ENCODE measurements at places on chromosomes 3 and 15.

DNA sequence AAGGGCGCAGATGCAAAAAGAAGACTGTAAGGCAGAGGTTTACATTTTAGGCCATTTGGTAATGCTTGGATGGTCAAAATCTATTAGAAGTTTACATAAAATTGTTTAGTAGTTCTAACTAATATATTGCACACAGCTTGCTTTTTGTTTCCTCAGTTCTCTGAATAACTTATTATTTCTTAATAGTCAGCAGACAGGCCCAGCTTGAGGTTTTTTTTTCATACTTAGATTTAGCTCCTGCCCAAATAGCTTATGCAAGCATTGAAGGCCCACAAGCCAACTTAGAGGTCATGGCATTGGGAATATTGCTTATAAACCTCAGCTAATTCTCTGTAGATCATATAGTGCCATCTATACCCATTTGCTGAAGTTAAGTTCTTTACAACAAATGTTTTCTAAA lies 172.5 kb downstream of the RAP2B start:
- no peak for DNase-seq

- no peak for DNase-seq
Observed at GRCh38 chr3:33424606-33425452, 15.4 kb downstream of the UBP1 start.

DNA sequence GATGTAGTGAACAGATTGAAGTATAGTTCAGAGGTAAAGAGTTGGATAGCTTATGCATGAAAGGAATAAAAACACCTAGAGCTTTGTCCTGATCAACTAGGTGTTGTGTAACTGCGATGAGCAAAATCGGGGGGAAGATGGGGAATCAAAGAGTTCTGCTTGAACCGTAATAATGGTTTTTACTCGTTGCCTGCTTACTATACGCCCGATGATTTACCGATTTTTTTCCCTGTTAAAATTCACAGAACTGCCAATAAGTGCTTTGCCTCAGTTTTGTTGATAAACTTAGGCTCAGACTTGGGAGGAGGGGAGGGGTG lies 783 bp upstream of the DNAJB11 start:
- DNase-seq = no peak

DNA sequence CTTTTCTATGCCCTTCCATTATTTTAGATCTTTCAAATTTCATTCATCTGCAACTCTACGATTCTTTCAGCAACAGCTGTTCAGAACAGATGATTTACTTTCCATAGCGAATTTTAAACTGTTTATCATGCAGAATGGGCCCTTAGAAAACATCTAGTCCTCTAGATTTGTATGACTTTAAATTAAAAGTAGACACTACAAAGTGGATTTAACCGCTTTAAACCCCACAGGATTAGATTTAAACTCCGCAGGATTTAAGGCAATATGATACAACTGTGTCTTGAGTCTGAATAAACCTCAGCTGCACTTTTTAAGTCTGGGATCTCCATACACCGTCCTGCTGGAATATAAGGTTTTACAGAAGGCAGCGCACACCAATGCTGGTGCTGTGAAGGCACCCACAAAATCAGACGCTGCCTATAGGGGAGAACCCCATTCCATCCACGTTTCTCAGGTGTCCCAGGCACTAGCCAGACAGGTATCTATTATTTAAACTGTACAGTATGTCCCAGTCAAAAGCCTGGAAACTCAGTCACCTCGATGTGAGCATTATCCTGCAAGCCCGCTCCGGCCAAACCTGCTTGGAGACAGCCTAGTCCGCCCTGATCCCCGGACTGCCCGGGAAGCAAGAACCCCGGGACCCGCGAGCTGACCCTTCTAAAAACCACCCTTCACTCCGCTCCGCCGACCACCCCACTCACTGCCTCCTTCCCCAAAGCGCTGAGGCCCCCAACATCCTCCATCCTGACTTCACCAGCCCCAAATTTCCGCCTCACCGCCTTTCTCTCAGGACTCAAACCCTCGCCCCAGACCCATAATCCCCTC lies 768 bp downstream of the ANO10 start:
- DNase-seq = peak; percentile 3

DNA sequence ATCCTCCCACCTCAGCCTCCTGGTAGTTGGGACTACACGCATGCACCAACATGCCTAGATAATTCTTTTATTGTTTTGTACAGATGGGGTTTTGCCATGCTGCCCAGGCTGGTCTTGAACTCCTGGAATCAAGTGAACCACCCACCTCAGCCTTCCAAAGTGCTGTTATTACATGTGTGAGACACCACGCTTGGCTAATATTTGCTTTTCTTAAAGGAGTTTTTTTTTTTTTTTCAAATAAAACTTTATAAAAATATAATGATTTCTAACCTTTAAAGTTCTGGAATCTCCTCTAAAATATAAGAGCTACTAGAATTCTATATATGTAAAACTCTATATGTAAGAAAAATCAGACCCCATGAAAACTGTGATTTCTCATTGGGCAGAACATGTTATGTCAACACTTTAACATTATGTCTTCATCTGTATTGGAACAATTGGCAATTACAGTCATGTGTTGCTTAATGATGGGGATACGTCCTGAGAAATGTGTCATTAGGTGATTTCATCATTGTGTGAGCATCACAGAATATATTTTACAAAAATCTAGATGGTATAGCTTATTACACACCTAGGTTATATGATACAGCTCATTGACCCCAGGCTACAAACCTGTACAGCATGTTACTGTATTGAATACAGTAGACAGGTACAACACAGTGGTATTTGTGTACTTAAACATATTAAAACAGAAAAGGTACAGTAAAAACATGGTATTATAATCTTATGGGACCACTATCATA lies 377.0 kb downstream of the PLCL2 start:
- DNase-seq = no peak

DNA sequence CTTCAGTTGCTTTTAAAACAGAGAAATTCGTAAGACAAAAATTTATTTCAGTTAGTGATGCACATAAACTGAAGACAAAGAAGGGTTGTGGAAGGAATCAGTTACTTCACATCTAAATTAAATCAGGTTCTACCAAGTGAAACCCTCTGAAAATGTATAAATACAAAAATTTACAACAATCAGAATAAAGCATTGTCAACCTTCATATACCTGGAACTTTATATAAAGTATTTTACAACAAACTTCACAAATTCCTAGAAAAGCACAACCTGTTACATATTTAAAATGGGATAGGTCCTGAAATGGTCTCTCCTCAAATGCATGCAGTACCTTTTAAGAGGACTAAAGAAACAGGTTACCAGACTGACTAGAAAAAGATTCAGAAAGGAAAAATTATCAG lies 26.9 kb downstream of the ATOSA start:
- DNase-seq = no peak

DNA sequence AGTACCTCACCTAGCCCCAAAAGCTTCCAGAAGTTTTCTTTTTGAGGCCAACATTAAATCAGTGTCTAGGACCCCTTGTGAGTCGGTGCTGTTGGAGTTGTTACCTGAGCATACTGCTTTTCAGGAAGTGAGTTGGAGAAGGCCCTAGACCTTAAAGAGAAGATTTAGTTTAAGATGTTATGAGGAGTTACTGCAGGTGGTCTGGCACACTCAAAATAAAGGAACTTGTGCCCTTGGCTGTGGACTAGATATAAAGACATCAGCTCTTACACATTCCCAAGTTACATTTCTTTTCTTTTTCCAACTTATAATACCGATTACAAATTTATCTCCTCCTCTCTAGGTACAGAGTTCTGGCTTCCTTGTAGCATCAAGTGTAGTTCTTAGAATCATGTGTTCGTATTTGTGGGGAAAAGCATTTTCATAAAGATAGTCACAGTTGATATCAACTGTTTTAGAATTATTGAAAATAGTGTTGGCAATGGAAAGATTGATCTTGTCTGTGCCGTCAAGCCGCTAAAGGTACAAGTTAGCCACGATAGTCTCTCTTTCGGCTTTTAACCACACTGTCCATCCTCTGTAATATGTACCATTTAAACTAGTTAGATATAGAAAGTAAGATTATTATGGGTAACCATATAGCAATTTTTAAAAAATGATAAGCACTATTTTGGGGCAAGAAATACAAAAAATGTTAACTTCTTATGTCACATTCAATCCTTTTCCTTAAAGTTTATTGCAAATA lies 8.6 kb downstream of the ZIC1 start:
- DNase-seq = no peak

DNA sequence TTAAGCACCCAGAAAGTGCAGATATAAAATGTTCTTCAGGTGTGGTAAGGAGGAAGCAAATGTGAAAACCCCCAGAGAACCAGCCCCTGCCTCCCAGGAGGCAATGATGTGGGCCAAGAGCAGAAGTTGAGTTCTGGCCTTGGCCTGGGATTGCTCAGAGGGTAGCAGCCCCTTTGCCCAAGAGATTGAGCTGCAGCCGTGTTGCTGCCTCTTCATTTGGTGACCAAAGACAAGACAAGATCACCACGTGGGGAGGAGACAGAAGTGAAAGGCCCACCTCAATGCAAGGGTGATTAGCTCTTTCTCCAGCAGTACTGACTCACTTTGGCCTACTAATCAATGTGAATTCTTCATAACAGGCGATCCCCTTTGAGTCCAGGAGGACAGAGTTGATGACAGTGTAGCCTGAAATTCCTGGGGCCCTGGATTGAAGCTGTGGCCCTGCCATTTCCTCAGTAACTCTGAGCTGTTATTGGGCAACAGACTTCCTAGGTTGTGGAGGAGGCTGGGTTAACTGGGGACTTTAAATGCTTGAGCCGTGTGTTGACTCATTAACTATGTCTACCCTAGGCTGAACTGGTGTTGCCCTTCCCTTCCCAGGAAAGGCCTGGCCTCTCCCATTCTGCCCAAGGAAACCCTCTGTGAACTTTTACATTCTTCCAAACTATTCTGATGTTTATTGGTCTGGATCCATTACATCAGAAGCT lies 86.5 kb downstream of the ST6GAL1 start:
- no peak for DNase-seq

GRCh38 chr3:10093678-10094077 lies 14.4 kb downstream of the FANCD2OS start:
- no peak for DNase-seq

DNA sequence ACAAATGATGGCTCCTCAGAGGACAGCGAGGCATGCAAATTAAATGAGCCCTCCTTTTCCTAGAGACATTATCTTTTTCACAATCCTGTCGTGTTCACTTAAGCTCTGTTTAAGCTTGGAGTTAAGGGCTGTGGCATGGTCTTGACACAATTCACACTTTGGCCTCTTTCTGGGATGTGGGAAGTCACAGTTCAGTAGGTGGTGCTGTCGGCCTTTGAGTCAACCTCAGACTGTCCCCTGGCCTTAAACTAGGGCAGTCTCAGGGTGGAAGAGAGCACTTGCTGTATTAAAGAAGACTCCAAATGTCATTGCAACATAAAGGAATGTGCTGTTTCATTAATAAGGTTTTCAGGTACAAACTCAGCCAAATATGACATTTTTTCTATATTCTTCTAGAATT lies 351.0 kb downstream of the MCTP2 start:
- DNase-seq = no peak

- DNase-seq = no peak
Observed at GRCh38 chr3:32449691-32450090, 53.0 kb downstream of the CMTM6 start.

- peak; percentile 0 for DNase-seq
Observed at GRCh38 chr15:76866716-76867321, 38.3 kb downstream of the SCAPER start.

DNA sequence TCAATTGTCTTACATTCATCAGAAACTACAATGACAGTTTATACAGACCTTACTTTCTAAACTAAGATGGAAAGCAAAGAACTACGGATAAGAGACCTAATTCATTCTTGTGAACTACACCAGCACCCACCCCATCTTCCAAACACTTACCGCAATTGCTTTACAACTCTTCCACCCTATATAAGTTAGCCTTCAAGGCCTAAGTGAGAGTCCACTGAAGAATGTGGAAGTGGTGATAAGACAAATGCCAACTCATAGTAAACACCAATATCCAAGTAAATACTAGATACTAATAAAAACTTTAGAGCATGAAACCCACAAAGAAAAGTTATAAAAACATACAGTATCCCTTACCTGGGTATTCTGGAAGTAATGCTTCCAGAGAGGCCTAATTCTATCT lies 13.6 kb downstream of the ARF4 start:
- DNase-seq = no peak

DNA sequence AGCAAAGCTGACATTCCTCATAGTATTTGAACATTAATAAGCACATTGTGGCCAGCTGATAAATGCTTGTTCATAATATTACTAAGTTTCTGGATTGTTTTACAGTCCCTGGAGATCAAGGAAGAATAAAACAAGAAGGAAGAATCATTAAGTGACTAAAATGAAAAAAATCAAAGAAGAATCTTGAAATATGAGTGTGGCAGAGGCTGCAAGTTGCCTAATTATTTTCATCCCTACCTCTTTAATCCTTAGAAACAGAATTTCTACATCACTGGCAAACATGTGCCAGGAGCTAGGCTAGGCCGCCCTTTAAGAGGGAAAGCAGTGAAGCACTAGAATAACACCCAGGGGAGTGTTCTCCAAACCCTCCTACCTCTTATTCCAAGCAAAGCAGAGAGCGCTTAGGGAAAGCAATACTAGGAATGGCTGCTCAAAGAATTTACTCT lies 98.9 kb downstream of the MAGI1 start:
- peak; percentile 27 for DNase-seq

DNA sequence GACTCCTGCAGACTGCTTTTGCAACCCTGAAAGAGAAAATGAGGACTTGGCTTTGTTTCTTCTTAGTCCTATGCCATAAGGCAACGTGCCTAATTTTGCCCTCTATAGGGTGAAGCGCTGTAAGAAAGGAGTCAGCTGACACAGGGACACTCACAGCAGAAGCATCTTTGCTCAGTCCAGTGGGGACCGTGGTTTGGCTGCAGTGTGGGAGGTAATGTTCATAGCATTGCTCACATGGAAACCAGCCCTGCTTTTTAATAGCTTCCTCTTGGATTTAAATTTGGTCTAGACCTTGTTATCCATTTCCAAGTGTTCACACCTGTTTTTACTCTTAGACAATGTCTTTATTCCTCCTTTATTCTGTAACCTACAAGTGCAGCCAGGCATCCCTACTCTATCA lies 1032.1 kb downstream of the NTRK3 start:
- no peak for DNase-seq

GRCh38 chr3:31635545-31635944 lies 102.8 kb downstream of the STT3B start:
- DNase-seq = no peak

DNA sequence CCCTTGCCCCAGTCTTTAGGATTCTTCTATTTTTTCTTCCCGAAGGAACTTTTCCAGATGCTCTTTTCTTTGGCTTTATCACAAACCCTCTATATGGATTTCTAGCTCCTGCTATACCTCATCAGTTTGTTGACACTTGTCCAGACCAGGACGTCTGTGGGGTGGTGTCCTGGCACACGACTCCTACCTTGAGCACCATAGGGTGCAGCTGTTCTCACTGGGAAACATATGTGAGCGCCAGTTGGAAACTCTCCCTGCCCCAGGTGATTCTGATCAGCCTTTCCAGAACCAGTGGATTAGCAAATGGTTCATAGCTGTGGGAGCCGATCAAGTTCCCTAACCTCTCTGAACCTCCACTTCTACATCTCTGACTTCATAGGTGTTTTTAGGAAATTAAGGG lies 40.6 kb upstream of the USP3 start:
- DNase-seq = no peak

GRCh38 chr3:158105710-158106253 lies 438 bp downstream of the SHOX2 start:
- peak; percentile 21 for DNase-seq

All from NCI-H345 (cell line).